ENCODE measurements at places on chromosomes 5 and 9.

GRCh38 chr9:33697171-33697570 lies 98.2 kb upstream of the PRSS3 start:
- DNase-seq: no peak

DNA sequence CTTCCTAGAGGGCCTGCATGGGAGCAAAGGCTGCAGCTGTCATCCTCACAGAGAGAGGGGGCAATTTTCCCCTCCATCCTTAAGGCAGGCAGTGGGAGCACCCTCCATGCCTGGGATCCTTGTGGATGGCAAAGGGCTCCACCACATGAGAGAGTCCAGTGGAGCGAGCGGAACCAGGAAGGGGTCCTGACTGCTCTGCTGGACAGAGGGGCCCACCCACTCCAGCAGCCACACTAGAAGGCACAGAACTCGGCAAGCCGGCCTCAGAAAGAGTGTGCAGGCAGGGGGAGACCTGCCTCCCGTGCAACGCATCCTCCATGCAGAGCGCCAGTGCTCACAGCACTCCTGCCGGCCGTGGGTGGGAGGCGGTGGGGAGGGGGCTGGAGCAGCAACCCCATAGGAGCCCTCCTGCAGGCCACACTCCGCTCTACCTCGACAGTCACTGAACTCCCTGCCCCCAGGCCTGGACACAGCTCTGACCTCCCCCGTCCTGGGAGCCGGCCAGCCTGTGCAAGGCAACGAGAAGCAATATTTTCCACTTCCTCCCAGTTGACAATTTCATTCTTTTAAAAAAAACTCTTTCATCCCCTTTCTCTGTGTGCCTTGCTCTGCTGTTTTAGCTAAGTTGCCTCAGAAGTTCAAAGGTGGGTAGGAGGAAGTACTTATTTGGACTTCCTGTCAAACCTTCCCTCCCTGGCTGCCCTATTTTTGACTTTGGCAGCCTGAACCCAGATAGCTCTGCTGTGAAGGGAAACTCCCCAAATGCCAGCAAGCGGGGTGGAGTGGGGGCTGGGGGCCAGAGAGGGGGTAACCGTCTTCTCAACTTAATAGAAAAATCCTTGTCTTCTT lies 5.3 kb upstream of the LCP2 start:
- DNase-seq: no peak

DNA sequence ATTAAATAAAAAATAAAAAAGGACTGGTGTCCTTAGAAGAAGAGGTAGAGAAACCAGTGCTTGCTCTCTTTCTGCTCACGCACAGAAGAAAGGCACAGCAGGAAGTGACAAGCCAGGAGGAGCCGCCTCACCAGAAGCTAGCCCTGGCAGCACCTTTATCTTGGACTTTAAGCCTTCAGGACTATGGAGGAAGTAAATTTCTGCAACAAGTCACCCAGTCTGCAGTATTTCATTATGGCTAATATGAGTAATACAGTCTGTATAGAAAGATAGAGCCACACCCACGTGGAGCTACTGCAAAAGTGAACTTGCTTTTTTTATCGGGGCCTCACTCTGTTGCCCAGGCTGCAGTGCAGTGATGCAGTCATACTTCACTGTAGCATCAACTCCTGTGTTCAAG lies 68.4 kb downstream of the PDZD2 start:
- no peak for DNase-seq

- DNase-seq: no peak
Observed at GRCh38 chr5:127910307-127910956, 173.1 kb upstream of the SLC12A2 start.

- DNase-seq: no peak
Observed at GRCh38 chr5:124697933-124698591, 48.4 kb downstream of the ZNF608 start.

GRCh38 chr9:35557320-35557719 lies 47.7 kb upstream of the TESK1 start:
- no peak for DNase-seq

GRCh38 chr5:77869116-77869798 lies 93.1 kb upstream of the TBCA start:
- no peak for DNase-seq

GRCh38 chr5:142743592-142744441 lies 26.4 kb upstream of the ARHGAP26 start:
- peak; percentile 30 for DNase-seq

GRCh38 chr9:129385211-129385934 lies 207.3 kb upstream of the IER5L start:
- no peak for DNase-seq

DNA sequence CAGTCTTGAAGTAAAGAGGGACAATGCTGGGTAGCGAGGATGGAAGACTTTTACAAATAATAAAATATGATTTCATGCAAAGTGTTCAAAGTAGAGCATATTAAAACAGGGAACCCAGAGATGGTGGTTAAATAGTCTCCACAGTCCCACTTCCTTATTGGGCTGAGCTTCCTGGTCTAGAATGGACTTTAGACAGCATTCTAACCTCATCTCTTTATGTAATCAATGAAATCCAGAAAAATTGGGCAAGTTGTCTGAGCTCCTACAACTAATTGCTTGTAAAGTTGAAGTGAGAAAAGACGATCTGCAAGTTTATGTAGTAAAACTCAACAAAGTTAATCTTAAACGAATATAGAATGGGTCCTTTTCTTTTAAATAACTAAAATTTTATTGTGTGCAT lies 328.9 kb downstream of the PJA2 start:
- no peak for DNase-seq

- no peak for DNase-seq
Observed at GRCh38 chr9:135901826-135902225, 5.5 kb downstream of the CAMSAP1 start.

- DNase-seq: no peak
Observed at GRCh38 chr9:36319806-36320205, 61.6 kb upstream of the GNE start.

- DNase-seq: peak; percentile 86
Observed at GRCh38 chr5:41371738-41372137, 138.7 kb downstream of the PLCXD3 start.

- DNase-seq: no peak
Observed at GRCh38 chr5:32721626-32722025, 10.5 kb downstream of the NPR3 start.

- DNase-seq: peak; percentile 41
Observed at GRCh38 chr5:169300468-169301385, at the start of gene SLIT3. SLIT3 (minus strand) TSS chr5:169301139; CDS start chr5:169300709, 430 bp downstream.

- DNase-seq: peak; percentile 34
Observed at GRCh38 chr9:94867281-94867841, 140.9 kb downstream of the AOPEP start.

- DNase-seq: no peak
Observed at GRCh38 chr9:6525326-6526045, 112.5 kb downstream of the UHRF2 start.

GRCh38 chr5:142326480-142326938 lies 1.7 kb upstream of the SPRY4 start:
- no peak for DNase-seq

- DNase-seq: no peak
Observed at GRCh38 chr9:86668488-86668887, 278.8 kb downstream of the GAS1 start.

DNA sequence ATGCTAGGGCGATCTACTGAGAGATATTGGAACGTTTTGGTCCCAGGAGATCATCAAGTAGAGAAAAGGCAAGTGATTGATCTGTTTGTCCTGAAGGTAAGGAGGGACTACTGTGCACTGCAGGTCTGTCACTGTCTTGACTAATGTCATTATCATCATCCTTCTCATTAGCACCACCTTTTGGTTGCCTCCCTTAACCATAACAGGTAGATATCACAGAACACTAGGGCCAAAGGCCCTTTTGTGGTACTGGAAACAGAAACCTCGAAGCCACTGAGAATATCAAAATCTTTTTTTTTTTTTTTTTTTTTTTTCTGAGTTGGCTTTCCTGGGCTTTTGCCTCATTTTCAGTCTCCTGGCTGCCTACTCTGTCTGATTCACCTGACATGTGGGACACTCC lies 134.0 kb downstream of the KCTD16 start:
- no peak for DNase-seq

DNA sequence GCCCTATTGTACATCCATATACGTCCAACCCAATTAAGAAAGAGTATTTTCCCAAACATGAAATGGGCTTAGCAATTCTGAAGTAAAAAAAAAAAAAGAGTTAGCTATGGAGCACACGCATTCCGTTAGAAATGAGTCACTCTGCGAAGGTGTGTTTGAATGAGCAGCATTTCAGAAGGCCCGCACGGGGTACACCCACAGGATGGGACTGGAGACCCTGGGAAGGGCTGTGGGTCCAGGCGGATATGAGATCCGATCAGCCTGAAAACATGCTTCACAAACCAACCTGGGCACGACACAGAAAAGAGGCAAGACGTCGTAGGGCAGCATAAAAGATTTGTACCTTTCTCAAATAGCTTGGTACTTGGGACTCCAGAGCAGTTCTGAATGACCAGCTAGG lies 173.9 kb upstream of the KLF9 start:
- no peak for DNase-seq

- DNase-seq: no peak
Observed at GRCh38 chr5:6634306-6634705, 1.1 kb downstream of the SRD5A1 start.

GRCh38 chr5:32628049-32628844 lies 42.9 kb downstream of the SUB1 start:
- DNase-seq: no peak

DNA sequence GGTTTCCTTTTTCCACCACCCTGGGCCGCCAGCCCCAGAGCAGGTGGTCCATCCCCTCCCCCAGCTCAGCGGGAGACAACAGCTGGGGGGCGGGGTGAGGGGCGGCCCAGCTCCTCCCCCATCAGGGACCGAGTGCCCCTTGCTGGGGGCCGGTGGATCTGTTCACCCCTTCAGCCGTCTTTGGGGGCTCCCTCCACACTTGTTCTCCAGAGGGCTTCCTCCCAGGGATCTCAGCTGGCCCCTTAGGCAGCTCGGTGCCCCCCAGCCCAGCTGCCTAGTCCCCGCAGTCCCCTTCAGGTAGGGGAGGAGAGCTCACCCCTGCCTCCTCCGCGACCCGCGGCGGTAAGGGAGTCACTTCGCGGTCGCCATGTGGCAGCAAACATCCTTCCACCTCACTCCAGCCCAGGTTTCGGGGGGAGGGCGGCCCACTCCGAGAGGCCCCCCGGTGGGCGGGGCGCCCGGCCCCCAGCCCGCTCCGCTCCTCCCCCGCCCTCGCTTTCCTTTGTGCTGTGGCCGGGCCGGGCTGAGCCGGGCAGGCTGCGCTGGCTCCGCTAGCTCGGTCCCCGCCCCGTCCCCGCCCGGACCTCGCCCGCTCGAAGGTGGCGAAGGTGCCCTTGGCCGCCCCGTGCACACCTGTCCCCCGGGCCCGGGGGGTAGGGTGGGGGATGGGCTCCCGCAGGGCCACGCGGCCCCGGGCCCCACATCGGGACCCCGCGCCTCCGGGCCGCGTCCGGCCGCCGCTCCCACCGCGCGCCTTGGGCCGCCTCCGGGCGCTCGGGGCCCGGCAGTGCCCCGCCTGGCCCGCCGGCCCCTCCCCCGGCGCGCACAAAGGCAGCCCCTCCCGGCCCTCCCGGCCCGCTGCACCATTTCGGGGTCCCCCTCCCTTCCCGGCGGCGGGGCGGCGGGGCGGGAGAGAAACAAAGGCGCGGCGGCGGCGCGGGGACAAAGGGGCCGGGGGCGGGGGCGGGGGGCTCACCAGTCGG lies 683 bp downstream of the DBN1 start:
- DNase-seq: no peak

GRCh38 chr5:45741110-45741509 lies 44.9 kb upstream of the HCN1 start:
- no peak for DNase-seq

DNA sequence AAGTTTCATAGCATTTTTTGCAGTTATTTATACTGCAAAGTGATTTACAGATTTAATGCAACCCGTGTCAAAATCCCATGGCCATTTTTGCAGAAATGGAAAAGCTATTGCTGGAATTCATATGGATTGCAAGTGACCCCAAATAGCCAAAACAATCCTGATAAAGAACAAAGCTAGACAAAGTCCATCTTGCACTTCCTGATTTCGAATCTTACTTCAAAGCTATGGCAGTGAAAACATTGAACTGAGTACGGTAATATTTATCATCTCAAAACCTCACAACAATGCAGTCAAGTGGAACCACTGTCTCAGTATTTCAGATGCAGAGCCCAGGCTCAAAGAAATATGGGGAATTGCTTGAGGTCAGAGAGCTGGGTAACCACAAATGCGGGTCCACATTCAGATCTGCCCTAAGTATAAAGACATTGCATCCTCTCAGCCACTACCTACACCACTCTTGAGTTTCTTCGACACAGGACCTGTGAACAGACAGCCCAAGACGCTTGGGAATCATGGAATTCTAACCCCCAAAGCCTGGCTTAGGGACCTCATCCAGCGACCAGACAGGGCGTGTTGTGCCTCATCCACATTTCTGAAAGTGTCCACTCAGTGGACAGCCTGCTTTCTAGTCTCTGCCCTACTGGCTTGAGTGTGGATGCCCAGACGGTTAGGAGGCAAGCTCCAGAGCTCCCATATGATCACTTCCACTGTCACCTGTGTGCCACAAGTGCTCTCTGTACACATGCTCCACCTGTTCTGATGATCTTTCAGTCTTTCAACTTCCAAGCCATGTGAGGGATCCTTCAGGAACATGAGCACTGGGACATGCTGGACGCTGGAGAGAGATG lies 39.3 kb upstream of the KCNIP1 start:
- DNase-seq: no peak

DNA sequence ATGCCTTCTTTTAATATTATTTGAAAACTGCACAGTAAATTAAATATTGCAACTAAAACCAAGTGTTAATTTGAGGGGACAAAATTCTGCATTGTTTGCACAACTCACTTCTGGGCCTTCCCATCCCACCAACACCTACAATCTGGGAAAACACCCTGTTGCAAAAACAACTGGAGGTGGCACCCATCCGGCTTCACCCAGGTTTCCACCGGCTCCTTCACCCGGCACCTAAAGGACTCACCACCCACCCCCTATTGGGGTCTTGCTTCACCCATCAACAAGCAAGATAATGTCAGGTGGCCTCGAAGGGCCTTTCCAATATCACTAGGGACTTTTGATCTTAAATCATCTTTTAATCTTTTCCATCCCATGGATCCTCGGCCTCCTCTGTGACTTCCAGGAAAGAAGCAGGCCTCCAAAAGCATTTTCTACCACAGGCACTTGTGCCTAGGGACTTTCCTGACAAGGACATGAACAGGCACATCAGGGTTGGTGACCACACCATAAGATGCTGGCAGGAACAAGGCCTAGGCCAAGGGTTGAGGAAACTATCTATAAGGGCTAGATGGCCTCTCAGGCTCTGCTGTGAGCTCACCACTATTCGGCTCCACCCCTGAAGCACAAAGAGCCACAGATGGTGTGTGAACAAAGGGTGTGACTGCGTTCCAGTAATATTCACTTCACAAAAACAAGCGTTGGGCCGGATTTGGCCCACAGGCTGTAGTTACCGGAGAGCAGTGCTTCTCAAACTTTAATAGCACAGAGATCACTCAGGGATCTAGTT lies 205.1 kb downstream of the AUH start:
- DNase-seq: no peak

- no peak for DNase-seq
Observed at GRCh38 chr5:150624334-150625163, 15.9 kb upstream of the SYNPO start.

DNA sequence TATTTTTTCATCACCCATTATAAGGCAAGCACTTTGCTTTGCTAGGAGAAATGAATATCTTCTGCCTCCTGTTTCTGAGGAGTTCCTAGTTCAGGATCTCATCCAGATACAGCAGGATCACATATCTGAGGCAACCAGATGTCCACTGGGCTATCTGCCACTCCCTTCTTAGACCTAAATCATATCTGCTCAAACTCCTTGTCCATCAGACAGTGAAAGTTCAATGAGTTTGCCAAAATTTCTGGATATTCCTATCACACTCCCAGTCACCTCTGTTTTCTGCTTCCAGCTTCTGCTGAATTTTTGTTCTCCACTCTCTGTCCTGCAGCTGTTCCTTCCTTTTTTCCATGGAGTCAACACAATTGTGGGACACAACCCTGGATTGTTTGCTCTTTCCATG lies 54.2 kb upstream of the BASP1 start:
- DNase-seq: no peak

All from HS-5 (cell line).